Activated CD8-positive, alpha-beta memory T cell treated with anti-CD3 and anti-CD28 coated beads, Interleukin-2, amount 10 ng/mL, durations not matched to agents 7 days and 5 days (primary cell): ENCODE measurements at places on chromosomes 1 and 21. TPM values are rescaled to one million over a fixed set of nuclear protein-coding genes. Genes with fewer than 3 reads are reported as not detected.

Gene ZNF648
- total RNA-seq = not detected

Gene TRIM46
- total RNA-seq = 16.1 TPM

Gene AMY1B
- not detected for total RNA-seq

Gene CLDN14
- total RNA-seq = not detected

Gene CD101
- total RNA-seq = not detected

Gene VANGL1
- 11.8 TPM for total RNA-seq

Gene HSF2BP
- total RNA-seq = 0.47 TPM

Gene OVAAL
- not detected for total RNA-seq

Gene FBLIM1
- total RNA-seq = not detected

Gene TSPAN1
- total RNA-seq = not detected

Gene TMEM82
- total RNA-seq = not detected

Gene AGBL4
- total RNA-seq = not detected

Gene ST6GALNAC5
- not detected for total RNA-seq

Gene SYDE2
- 1.4 TPM for total RNA-seq

Gene SERPINC1
- total RNA-seq = not detected

Gene IQCC
- total RNA-seq = 5.4 TPM

Gene NFIA
- 0.80 TPM for total RNA-seq

Gene SLC1A7
- not detected for total RNA-seq

Gene CSF3R
- not detected for total RNA-seq

Gene ITGB2
- 336 TPM for total RNA-seq

Gene ATP6V1G3
- total RNA-seq = not detected
